ENCODE measurements at places on chromosomes 1 and 21. TPM values are rescaled to one million over a fixed set of nuclear protein-coding genes. Genes with fewer than 3 reads are reported as not detected.

DNA sequence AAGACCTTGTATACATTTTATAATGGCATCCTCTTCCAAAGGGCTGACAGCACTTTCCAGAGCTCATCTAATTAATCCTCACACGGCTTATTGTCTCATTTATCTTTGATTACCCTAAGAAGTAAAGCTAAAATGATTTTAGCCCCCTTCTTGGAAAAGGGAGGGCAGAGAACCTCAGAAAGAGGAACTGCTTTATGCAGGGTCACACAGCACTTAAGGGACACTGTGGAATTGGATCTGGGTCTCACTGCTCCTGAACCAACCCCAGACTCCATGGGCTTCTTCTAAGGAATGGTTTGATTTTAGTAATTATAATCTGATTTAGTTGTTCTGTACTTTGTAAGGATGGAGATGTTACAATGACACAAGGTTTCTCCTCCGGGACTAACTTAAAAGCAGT lies 3.2 kb downstream of the BRINP2 start:
- DNase-seq, result no peak

- no peak for DNase-seq
Observed at GRCh38 chr21:32946654-32947053, 79.1 kb upstream of the OLIG2 start.

GRCh38 chr1:234954613-234955012 lies 174.0 kb downstream of the TOMM20 start:
- DNase-seq, result no peak

GRCh38 chr1:155127105-155127966 lies at the start of gene EFNA1:
EFNA1 (plus strand) TSS chr1:155127876; CDS start chr1:155127978, 102 bp downstream.
- DNase-seq, result peak; percentile 81

The NR1I3 gene
- total RNA-seq, result not detected

DNA sequence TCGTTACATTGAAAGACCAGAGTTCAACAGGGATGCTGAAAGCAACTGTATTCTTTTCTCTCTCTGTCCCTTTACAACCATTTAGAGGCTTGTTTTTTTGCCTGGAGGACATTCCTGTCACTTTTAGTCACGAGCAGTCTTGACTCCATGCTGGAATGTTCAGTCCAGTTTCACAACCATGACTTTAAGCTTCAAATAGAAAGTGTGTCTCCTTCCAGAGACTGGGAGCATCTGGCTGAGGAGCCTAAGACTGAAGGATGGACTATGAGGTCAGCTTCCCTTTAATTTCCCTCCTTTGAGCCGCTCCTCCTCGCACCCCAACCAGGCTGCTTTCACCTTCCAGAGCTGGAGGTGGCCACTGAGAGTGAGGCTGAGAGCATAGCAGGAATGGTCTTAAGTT lies 10.5 kb upstream of the RYR2 start:
- DNase-seq, result no peak

The KCNJ15 gene
- 1.2 TPM for total RNA-seq

- DNase-seq, result no peak
Observed at GRCh38 chr1:190904091-190904695, 426.5 kb upstream of the BRINP3 start.

- DNase-seq, result no peak
Observed at GRCh38 chr1:94683886-94684285, 136.3 kb upstream of the SLC44A3 start.

The TSSK3 gene
- total RNA-seq, result 2.6 TPM

DNA sequence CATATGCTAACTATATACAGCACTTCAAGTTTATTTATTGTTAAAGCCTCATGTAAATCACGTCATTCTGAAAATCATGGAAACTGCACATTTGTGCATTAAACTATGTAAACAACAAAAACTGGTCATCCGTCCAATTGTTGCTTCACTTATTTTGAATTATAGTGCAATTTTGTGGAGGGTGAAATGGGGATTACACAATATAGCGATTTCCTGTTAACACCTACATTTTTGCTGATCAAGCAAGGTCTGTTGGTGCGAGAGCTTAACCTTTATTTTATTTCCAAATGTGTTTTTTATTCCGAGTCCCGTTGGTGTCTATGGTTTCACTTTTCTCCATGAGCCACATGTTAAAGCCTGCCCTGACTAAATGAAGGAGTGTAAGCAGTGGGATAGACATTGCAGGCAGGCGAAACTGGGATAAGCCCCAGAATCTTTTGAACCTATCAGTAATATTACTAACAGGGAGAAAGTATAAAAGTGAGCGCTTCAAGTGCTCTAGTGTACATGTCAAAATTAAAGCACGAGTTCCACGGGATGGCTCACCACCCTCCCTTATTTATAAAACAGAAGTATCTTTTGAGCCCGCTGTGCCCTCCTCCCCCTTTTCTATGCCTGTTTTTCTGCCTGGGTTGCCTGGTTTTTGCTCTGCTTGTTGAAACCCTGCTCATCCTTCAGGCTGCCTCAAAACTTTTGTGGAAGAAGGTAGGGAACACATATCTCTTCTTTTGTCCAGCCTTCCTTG lies 120.7 kb downstream of the NFIA start:
- DNase-seq, result no peak
